Right lobe of liver (tissue), 6 donors: ENCODE measurements at places on chromosomes 16 and 17. TPM values are rescaled to one million over a fixed set of nuclear protein-coding genes. Genes with fewer than 3 reads are reported as not detected.

CCL13 gene
- total RNA-seq: not detected

TBC1D3H gene
- not detected for total RNA-seq

GPR142 gene
- total RNA-seq: not detected

DRG2 gene
- 28.8 TPM for total RNA-seq

GGA2 gene
- total RNA-seq: 29.1 TPM

TSPOAP1 gene
- total RNA-seq: 3.9 TPM

LPO gene
- not detected for total RNA-seq

HOXB1 gene
- total RNA-seq: not detected

HLF gene
- total RNA-seq: 48.6 TPM

TP53TG3C gene
- not detected for total RNA-seq

AIPL1 gene
- not detected for total RNA-seq

KRT15 gene
- total RNA-seq: not detected

TAT gene
- 109 TPM for total RNA-seq

GAS2L2 gene
- total RNA-seq: not detected

KIF2B gene
- total RNA-seq: not detected

TMEM100 gene
- total RNA-seq: 6.3 TPM

ACAP1 gene
- total RNA-seq: 1.7 TPM

OR1A1 gene
- not detected for total RNA-seq

TBC1D3E gene
- total RNA-seq: not detected

DLG4 gene
- 3.0 TPM for total RNA-seq

MYH11 gene
- total RNA-seq: 2.2 TPM

GJC1 gene
- total RNA-seq: 0.77 TPM

CHST5 gene
- not detected for total RNA-seq

CSH1 gene
- total RNA-seq: not detected

NLE1 gene
- 5.2 TPM for total RNA-seq

SGCA gene
- 0.76 TPM for total RNA-seq

SLC6A2 gene
- total RNA-seq: not detected

MYH1 gene
- total RNA-seq: 0.31 TPM

MT1E gene
- 687 TPM for total RNA-seq

MT1A gene
- total RNA-seq: 161 TPM

BAIAP3 gene
- total RNA-seq: 7.6 TPM

ZNF19 gene
- total RNA-seq: 2.6 TPM

CD7 gene
- 1.6 TPM for total RNA-seq

GAST gene
- not detected for total RNA-seq

HSF4 gene
- total RNA-seq: 21.0 TPM

SRL gene
- total RNA-seq: 0.31 TPM

PRCD gene
- not detected for total RNA-seq

KSR1 gene
- total RNA-seq: 5.9 TPM

C1QTNF8 gene
- not detected for total RNA-seq

BAHCC1 gene
- 6.4 TPM for total RNA-seq

CACNG4 gene
- total RNA-seq: not detected

HOXB2 gene
- 1.5 TPM for total RNA-seq

SOX15 gene
- not detected for total RNA-seq

CCL4 gene
- 2.5 TPM for total RNA-seq

ZNF286A gene
- 2.9 TPM for total RNA-seq

WWP2 gene
- total RNA-seq: 23.0 TPM

KAT2A gene
- 14.3 TPM for total RNA-seq

PPY gene
- not detected for total RNA-seq

BCAR1 gene
- 35.5 TPM for total RNA-seq

LRRC75A gene
- 0.24 TPM for total RNA-seq

MARVELD3 gene
- total RNA-seq: 9.2 TPM

GLIS2 gene
- total RNA-seq: 1.9 TPM

HBA2 gene
- total RNA-seq: 31.0 TPM

DLX3 gene
- total RNA-seq: not detected

DPEP2 gene
- total RNA-seq: 2.3 TPM

GRAP gene
- total RNA-seq: 6.1 TPM

HP gene
- total RNA-seq: 57,988 TPM

DNAI2 gene
- not detected for total RNA-seq
